ENCODE measurements at places on chromosomes 6 and 20.
A peak's percentile ranks its signal among the peaks of the same experiment; 100 is the strongest.

- DNase-seq: no peak
These were observed 66.0 kb upstream of the OLIG3 start for GRCh38 chr6:137560184-137560563.

DNA sequence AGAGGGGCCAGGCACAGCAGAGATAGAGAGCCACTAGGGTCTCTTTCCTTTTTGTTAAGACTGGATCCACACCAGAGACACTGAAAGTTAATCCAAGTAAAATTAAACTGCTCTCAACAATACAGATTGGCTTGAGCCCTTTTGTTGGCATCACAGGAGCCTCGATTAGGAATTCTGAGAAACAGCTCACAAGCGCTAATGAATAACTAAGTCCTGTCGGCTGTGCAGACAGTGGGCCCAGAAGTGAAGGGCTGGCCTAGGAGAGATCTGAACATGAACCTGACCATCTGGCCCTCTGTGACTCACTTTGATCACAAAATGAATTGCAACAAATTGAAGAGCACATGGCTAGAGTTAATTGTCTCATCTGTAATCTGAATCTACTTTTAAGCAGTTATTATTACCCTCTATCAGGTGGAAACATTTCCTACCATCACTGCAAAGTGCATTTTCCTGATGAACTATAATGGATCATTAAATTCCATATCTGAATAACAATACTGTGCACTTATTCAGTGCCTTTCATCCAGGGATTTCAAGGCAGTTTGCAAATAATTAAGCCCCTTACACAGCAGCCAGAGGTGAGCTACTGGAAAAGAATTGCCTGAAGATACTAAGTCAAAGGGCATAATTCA, 3.2 kb downstream of the BACH2 start:
- peak; percentile 33 for DNase-seq

- no peak for DNase-seq
These were observed 162.5 kb downstream of the WDR27 start for GRCh38 chr6:169539176-169539897.

GRCh38 chr6:13398421-13398994, 70.2 kb upstream of the TBC1D7 start:
- no peak for DNase-seq

GRCh38 chr6:43391440-43392031, 22.1 kb upstream of the ZNF318 start:
- peak; percentile 26 for DNase-seq
